ENCODE measurements at places on chromosomes 1 and 21. TPM values are rescaled to one million over a fixed set of nuclear protein-coding genes. Genes with fewer than 3 reads are reported as not detected.

DNA sequence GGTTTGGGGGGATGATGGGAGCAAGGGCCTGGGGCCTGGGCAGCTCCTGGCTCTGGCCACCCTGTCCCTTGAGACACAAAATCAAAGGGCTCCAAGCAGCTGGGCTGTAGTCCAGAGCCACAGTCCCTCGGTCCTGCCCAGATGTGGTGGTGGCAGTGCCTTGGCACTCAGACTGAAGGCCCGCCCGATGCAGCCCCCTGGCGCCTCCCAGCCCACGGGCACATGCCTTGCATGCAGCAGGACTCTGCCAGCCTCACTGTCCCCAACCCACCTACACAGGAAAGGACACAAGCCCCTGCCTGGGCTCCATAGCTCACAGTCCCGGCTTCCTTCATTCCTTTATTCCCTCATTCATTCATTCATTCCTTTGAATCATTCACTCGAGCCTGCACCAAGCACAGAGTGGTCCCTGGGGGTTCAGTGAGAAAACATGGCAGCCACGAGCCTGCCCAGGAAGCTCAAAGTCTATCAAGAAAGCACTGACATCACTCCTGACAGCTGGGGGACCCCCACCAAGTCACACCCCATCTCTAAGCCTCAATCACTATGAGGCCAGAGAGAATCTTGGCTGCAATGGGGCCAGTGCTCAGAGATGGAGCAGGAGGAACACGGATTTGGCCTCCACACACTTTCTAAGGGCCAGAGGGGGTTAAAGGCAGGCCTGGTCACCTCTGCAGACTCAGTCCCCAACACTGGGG lies 5.8 kb downstream of the SDC3 start:
- no peak for DNase-seq

DNA sequence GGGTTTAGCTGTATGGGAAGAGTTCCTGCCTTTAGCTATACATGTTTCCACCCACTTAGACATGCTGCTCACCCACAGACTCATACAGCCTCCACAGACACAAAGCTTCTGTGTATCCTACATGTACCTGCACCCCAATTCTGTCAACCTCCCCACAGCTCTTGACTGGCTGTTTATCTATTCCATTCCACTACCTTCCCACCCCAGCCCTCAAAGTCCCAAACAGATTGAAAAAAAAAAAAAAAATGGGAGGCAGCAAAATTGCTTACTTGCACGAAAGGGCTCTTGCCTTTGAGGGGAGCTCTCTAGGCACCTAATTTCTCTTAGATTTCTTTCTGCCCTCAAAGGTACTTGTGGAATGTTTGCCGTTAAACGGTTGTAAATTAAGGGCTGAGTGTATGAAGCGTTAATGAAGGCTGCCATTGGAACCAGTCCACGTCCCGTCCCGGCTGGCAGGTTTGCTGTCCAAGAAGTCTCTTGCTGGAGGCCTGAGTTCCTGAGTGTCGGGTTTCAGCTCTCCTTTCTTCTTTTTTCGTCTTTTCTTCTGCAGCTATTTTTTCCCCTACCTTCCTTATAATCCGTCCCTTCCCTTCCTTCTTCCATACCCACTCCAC lies 43.6 kb downstream of the PBX1 start:
- DNase-seq: peak; percentile 20

DNA sequence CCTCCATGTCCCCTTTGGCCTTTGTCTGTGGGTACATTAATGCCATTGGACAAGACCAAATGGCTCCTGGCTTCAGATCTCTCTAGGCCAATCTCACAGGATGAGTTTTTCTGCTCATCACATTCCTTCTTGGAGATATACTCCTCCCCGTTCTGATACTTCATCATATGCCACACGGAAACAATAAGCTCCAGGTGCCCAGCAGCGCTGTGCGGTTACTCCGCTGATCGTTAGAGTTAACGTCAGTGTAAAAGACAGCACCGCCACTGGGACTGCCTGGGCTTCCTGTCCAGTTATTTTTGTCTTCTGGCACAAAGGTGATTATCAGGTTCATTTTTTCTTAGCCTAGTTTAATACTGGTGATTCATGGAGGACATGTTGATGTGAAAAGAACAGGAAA lies 22.5 kb downstream of the CACHD1 start:
- DNase-seq: no peak

The ITPKB gene
- total RNA-seq: 2.5 TPM

GRCh38 chr1:23422241-23422877 lies 2.2 kb downstream of the TCEA3 start:
- peak; percentile 70 for DNase-seq

DNA sequence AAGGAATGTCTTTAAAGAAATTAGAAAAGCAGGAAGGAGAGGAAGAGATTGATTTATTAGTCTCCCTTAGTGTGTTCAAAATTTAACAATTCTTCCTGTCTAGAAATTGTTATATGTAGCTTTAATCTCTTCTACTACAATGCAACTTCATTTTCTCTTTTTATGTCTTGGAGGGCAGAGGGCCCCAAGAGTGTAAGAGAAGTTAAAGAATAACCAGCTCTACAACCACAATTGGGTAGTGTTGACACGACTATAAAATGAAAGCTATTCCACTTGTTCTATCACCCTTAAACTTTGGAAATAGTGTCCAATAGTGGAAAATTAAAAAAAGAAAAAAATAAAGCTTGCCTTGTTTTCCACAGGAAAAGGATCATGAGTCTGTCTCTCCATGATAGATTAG lies 82.6 kb upstream of the DPYD start:
- DNase-seq: no peak
